HT1080 (cell line): ENCODE measurements at places on chromosomes 2 and 18. TPM values are rescaled to one million over a fixed set of nuclear protein-coding genes. Genes with fewer than 3 reads are reported as not detected.
A peak's percentile ranks its signal among the peaks of the same experiment; 100 is the strongest.

GRCh38 chr2:99865818-99866676 lies 276.3 kb downstream of the AFF3 start:
- peak; percentile 49 for DNase-seq

GRCh38 chr2:160751021-160751420 lies 257.4 kb upstream of the RBMS1 start:
- DNase-seq, result peak; percentile 67

- no peak for DNase-seq
Observed at GRCh38 chr18:8367217-8367988, 241.8 kb upstream of the RAB12 start.

GRCh38 chr2:132462236-132462635 lies 45.6 kb downstream of the GPR39 start:
- no peak for DNase-seq

DNA sequence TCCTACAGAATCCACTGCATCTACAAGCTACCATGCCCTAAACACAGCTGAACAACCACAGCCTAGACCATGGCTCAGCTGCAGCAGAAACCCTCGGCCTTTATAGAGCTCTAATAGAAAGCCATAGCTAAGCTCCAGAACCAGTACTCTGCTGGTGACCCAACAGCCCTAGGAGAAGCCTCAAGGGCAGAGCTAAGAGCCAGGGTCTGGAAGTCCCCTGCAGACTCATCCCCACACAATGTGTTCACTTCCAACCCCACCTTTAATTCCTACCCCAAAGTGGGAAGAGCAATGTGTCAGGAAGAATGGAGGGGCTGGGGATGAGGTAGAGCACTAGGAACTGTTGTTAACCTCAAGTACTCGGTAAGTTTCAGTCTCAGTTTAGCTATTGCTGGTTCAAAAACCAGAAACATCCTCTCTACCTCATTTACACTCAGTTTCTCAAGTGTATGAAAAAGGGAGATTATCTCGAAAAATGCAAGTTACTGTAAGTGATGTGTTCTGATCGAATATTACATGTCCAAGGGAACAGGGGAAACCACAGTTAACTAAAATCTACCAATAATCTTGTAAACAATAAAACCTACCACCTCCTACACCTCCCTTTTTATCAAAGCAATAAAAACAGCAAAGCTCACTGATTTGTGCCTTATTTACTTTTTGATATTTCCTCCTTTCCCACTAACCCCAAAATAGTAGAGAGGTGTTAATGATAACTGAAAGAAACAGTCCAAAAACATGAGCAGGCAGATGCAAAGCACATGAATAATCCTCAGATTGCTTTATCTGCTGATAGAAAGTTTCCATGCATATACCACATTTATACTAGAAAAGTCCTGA lies 36.2 kb downstream of the THADA start:
- no peak for DNase-seq

DNA sequence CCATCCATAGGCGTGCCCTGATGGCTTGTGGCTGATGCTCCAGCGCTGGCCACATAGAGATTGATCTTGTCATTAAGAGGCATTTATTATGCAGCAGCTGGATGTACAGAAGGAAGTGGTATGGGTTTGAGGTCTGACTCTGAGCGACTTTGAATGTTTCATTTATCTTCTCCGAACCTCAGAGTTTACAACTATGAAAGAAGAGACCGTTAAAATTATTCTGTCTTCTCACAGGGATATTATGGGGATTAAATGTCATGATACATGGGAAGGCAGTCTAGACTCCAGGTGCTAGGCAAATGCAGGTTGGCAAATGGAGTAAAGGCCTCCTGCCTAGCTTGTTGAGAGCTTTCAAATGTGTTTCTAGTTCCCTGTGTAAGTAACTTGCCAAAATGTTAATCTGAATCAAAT lies 30.3 kb downstream of the MOGAT1 start:
- no peak for DNase-seq

- DNase-seq, result no peak
Observed at GRCh38 chr2:23583467-23583866, 198.5 kb downstream of the KLHL29 start.

The NAT8 gene
- total RNA-seq, result not detected in 2 replicates

The CYP26B1 gene
- 0.05 TPM in 1 of 2 replicates, not detected in the other for total RNA-seq

The DIPK1C gene
- total RNA-seq, result not detected in 2 replicates

The SERPINB3 gene
- total RNA-seq, result not detected in 2 replicates

The COL3A1 gene
- total RNA-seq, result not detected in 2 replicates

The WDR43 gene
- 98.1 and 140 TPM in 2 replicates for total RNA-seq
